CD4-positive, alpha-beta T cell treated with Interleukin-1 beta for 1 hour (primary cell): ENCODE measurements at places on chromosomes 4 and X.

DNA sequence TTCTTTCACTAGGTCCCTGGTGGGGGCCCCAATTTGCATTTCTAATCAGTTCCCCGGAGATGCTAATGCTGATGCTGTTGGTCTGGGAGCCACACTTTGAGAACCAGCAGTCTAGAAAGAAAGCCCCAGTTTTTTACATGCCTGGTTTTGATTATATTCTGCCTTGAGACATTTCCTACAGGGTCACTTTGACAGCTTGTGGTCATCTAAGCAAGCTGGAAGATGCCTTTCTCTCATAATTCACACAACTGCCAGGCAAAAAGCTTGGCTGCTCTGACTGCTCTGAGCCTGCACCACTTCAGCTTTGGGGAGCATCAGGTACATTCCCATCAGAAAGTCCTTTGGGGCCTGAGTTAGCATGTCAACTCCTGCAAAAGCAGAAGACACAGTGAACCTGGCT, 5.9 kb upstream of the PLAC1 start:
- DNase-seq, result no peak

DNA sequence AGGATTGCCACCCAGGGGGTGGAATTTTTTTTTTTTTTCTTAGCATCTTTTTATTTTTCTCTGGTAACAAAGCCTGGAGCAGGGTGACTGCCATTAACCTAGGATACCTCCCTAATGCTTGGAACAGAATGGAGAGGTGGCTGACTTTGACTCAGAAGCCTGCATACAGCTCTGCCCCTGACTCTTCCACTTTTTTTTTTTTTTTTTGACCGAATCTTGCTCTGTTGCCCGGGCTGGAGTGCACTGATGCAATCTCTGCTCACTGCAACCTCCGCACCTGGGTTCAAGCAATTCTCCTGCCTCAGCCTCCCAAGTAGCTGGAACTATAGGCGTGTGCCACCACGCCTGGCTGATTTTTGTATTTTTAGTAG, 341 bp upstream of the SLC2A9 start:
- no peak for DNase-seq

DNA sequence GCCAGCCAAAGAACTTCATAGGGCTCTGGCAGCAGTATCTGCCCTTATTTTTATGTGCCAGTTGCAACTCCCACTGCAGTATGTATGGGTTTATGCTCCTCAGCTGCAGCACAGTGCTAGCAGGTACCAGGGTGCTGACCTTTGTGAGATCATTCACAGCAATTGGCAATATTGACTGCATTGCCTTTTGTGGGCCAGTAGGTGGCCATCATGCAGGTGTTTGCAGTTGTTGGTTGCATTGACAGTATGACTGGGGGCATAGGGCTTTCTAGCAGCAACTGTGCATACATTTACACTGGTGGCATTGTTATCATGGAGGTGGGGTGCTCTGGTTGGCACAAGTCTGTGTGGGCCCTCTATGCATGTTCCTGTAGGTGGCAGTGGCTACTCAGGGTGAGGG, 42.5 kb downstream of the FAAH2 start:
- no peak for DNase-seq

- DNase-seq, result no peak
Observed at GRCh38 chr4:80005863-80006262, 67.2 kb downstream of the ANTXR2 start.

DNA sequence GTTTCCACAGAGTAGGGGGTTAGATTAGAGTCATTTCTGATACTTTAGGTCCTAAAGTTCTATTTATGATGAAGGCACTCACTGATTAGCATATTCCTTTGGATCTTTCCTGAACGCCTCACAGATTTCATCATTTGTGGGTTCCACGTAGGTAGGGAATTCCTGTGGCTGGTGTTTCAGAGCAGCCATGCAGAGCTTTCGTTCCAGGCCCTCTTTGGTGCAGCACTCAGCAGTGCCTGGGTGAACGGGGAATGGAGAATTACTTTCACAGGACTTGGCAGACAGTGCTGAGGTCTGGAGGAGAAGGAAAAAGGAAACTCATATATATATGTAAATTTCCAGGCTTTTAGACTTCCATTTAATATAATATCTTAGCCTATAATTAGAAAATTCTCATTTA, 18.5 kb downstream of the GC start:
- DNase-seq, result no peak

DNA sequence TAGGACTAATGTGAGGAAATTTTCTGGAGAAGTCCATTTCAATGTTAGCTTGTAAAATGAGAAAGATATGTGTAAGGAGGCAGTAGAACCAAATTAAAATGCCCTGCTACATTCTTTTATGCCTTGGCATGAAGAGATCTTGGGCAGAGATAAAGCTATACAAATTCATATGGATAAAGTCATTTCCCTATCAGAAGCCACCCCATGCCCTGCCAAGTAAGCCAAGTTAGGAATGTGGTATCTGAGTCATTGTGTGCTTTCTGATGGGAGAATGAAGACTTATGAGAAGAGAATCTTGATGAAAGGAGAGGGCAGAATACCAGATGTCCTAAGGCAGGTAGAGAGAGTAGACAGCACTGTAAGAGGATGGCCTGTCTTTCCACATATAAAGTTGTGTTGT, 83.7 kb downstream of the TEX13A start:
- DNase-seq, result no peak

DNA sequence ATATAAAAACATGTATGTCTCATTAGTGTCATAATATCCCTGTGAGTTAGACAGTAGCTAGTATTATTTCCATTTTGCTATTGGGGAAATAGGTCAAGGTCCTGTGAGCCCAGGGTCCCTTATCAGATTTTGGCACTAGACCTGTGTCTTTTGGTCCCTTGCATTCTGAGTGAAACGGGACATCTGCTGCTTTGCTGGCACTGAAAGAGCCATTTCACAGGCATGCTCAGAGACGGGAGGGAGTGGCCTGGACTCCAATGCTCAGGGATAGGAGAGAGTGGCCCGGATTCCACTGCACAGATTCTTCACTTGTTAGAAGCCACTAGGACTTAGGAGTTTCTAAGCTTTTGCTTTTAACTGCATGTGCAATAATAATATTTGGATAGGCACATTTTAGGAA, 177.2 kb downstream of the TSPAN5 start:
- DNase-seq, result no peak
